T-helper 1 cell (primary cell): ENCODE measurements at places on chromosomes 16 and 17.

DNA sequence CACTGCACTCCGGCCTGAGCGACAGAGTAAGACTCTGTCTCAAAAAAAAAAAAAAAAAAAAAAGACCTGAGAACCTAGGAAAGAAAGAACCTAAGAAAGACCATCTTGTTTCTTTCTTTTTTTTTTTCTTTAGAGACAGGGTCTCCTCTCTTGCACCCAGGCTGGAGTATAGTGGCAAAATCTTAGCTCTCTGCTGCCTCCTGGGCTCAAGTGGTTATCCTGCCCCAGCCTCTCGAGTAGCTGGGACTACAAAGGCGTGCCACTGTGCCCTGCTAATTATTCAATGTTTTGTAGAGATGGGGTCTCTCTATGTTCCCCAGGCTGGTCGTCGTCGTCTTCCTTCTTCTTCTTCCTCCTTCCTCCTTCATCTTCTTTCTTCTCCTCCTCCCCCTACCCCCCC is 7.8 kb upstream of the BIRC5 start:
- DNase-seq = no peak

DNA sequence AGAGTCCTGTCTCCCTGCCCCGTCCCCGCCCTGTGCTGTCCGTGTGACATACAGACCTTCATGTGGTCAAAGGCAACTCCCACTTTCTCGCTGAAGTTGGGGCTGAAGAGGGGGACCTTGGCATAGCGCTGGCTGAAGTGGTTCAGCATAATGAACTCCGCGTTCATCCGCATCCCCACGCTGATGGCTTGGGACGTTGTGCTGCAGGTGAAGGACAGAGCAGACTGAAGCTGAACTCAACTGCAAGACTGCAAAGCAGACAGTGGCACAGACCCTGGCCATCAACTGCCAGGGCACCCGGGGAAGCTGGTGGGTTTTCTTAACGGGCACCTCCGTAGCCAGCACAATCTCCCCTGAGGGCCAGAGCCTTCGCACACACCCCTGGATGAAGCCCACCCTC is 24.2 kb downstream of the ELAC2 start:
- no peak for DNase-seq

DNA sequence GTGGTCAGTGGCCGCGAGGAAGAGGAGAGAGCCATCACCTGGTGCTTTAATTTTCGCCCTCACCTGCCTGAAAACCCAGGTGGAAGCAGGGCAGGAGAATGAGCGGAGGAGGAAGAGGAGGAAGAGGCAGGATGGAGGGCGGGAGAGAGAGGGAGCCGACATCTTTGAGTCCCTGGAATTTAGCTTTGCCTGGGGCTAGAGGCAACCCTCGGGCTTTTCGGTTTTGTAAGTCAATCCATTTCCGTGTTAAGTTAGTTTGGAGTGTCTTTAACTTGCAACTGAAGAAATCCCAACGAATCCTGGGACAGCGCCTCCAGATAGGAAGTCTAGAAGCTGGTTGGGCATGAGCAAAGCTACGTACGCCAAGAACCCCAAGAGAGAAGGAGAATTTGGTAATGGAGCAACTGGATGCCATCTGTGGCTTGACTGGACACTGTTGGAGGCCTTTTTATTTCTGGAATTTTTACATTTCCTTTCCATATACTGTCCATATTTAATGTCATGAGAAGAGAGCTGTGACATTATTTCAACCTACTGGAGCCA is 36.9 kb upstream of the ATP2A3 start:
- DNase-seq = no peak

DNA sequence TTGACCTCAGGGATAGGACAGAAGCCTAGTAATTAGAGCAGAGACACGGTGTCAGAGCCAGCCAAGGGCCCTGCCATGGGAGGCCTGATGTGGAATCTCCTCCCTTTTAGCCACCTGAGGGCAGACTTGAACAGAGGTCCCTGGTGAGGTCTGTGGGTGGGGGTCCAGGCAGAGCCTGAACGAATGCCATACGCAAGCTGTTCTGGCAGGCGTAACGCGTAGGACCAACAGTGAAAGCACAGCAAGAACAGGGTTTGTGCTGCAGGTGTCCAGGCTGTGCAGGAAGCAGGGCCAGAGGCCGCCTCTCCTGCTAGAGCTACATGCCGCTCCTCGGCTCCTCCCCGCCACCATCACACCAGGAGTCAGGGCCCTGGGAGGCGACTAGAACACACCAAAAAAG is 81.9 kb upstream of the TBX2 start:
- no peak for DNase-seq

- DNase-seq = no peak
Observed at GRCh38 chr16:78179666-78180065, 80.2 kb downstream of the WWOX start.

GRCh38 chr17:18148586-18148985 is 35.0 kb upstream of the ALKBH5 start:
- DNase-seq = no peak

GRCh38 chr17:57604771-57605674 is 140.1 kb downstream of the CCDC182 start:
- no peak for DNase-seq

GRCh38 chr16:68113059-68113761 is 28.0 kb downstream of the NFATC3 start:
- DNase-seq = no peak

DNA sequence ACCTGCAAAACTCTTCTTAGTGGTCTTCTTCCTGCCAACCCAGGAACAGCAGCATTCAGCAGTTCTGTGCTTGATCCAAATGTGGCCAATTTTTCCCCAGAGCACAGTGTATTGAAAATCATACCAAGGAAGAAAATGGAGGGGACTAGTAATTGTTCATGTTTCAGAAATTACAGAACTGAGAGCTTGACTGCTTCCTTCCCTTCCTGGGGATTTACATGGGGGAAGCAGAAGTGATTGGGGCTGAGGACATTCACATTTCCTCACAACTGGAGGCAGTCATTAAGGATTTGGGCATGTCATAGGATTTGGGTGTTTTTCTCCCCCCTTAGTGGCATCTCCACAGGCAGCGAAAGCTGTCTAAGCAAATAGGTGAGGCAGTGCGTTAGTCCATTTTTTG is 19.7 kb downstream of the CIITA start:
- no peak for DNase-seq

- no peak for DNase-seq
Observed at GRCh38 chr17:37458805-37459204, 30.9 kb upstream of the DUSP14 start.

GRCh38 chr17:29347831-29348629 is 42.1 kb upstream of the TAOK1 start:
- no peak for DNase-seq
